Skin of body (tissue), 3 donors: ENCODE measurements at places on chromosomes 4 and X.

- DNase-seq: peak; percentile 34
These were observed at the start of gene GABRE for GRCh38 chrX:151974336-151975227. Gene GABRE (minus strand): TSS chrX:151974676. CDS start chrX:151974625, 51 bp downstream.

DNA sequence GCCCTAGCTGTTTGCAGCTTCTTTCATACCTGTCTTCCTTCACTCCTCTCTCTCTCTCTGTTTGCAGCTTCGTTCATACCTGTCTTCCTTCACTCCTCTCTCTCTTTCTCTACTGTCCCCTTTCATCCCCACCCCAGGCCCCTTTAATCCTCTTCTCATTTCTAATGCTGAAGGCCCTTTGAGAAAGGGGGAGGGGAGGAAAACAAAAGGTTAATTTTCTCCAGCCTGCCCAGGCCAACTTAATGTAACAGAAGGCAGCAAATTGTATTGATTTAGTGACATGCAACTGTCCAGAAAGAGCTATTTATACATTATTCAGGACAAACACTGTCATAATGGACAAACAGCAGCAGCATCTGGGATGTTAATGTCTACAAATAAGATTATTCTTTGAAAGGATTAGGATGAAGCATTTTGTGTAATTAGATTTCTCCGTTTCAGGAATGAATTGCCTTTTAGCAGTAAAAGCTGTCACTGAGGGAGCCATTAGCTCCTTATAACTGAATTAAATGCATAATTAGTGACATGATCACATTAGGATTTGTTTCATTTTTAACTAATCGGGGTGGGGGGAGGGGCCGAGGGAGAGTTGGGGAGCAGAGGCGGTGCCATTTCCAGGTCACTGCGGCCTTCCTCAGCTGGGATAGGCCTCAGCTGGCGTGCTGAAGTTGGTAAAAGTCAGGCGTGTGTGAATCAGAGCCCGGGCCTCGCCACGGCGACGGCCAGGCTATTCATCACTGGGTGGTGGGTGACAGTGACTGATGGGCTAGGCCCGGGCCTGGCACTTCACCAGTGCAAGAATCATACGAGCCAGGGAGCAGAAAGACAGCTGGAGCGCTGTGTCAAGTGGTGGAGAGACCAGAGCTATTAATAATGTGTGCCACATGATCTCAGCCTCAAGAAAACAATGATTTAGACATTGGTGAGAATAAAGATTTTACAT is 174.5 kb downstream of the NKX6-1 start:
- DNase-seq: no peak

- DNase-seq: no peak
These were observed 6.9 kb upstream of the HAUS3 start for GRCh38 chr4:2248821-2249261.

DNA sequence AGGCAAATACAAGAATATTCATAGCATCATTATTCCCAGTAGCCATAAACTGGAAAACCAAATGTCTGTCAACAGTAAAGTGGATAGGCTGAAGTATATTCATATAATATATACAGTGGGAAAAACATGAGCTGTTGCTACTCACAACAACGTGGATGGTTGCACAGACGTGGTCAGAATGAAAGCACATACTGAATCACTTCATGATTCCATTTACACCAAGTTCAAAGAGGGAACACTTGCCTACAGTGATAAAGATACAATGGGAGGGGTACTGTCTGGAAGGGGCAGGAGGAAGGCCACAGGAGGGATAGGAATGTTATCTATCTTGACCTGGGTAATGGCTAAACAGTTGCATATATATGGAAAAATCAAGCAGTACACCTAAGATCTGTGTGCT is 25.3 kb downstream of the APBB2 start:
- no peak for DNase-seq

DNA sequence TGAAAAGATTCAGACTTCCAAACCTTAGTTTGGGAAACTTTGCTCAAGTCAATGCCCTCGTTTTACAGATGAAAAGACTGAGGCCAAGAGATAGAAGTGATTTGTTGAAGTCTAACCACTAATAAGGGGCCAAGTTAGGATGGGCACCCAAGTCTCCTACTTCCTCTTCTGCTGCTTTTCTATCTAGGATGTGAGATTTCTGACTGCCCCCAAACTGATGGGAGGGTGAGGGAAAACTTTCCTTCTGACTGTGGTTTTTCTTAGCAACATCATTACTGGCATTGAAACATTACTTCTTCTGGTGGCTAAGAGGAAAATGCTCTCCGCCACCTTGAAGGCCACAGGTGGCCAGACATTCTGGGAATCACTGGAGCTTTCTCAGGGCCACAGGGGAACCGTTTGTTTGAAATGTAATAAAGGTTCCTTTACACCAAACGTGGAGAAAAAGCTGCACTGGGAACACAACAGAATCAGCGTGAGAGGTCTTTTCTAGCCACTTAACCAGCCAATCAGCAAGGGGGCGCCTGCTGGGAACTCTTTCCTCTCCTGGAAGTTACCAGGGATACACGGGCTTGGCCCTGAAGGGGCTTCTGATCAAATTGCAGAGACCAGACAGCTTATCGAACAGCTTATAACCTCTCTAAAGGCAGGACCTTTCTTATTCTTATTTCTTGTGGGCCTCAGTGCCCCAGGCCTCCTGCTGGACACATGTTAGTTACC is 115.9 kb upstream of the TEX13D start:
- no peak for DNase-seq

DNA sequence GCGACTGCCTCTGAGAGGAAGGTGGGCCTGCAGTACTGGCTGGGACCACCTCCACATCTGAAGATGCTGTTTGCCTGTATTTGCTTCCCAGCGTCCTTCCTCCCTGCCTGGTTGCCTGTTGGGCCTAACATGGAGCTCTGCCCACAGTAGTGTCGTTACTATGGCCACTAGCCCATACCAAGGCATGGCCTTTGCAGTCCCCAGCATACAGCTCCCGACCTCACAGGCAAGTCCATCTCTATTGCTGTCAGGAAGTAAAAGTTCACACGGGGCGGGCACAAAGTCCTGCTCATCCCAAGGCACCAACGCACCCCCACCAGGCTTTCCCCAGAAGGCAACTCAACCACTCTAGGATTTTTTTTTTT is 71.6 kb downstream of the MAML3 start:
- DNase-seq: no peak

- no peak for DNase-seq
These were observed 552.9 kb upstream of the PABPC4L start for GRCh38 chr4:134754301-134755019.

GRCh38 chr4:114601304-114602052 is 2.9 kb downstream of the UGT8 start:
- DNase-seq: no peak

DNA sequence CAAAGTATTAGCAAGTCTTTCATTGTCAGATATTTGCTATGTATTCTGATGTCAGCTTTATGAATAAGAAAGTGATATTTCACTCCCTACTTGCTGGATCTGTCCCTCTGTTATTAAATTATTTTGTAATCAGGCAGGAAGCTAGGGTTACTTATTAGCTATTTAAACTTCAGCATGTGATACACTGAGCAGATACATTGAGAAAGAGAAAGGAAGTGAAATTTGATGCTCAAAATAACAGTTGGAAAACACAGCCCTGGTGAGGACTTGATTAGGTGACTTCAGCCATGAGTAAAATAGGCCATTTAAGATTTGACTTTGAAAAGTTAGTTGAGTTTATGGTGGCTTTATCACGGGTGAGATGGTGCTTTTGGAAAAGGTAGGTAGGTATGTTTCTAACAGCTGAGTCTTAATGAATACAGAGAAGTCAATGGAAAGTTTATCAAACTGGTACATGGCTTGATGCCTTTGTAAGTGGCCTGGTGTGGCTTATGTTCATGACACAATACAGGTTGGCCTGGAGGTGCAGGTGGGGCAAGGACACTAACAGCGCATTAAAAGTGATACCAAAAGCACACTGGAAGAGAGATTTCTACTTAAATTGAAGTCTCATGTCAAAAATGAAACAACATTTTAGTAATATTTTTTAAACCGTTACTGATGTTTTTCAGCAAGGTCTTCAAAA is 321.2 kb upstream of the SPOCK3 start:
- no peak for DNase-seq

DNA sequence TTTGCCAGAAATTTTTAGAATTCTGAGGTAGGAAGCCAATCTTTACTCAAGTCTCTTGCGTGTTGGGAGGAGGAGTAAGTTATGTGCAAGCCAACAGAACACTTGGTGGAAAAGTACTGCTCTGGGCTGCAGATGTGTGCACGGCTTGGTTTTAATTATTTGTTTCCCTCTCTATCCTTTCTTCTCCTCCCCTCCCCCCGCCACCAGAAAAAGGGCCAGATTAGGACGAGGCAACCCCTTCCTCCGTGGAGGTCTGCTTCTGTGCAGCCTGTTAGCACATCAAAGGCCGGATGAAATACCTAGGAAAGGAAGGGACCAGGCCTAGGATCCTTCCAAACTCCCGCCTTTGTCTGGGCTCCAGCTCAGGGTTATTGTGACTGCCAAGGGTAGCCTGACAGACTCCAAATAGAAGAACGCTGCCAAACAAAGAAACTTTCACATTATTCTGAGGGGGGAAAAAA is 1.0 kb upstream of the PGRMC1 start:
- peak; percentile 88 for DNase-seq

GRCh38 chr4:37549041-37549440 is 137.1 kb downstream of the RELL1 start:
- no peak for DNase-seq

GRCh38 chrX:20363275-20363674 is 96.6 kb upstream of the RPS6KA3 start:
- no peak for DNase-seq

GRCh38 chrX:138006180-138006579 is 440.3 kb downstream of the ZIC3 start:
- no peak for DNase-seq

- peak; percentile 89 for DNase-seq
These were observed 57.5 kb upstream of the SORCS2 start for GRCh38 chr4:7134737-7135388.

GRCh38 chr4:106584337-106584989 is 215.9 kb upstream of the GIMD1 start:
- no peak for DNase-seq

- no peak for DNase-seq
These were observed 250.8 kb downstream of the ARHGAP24 start for GRCh38 chr4:85725721-85726170.

DNA sequence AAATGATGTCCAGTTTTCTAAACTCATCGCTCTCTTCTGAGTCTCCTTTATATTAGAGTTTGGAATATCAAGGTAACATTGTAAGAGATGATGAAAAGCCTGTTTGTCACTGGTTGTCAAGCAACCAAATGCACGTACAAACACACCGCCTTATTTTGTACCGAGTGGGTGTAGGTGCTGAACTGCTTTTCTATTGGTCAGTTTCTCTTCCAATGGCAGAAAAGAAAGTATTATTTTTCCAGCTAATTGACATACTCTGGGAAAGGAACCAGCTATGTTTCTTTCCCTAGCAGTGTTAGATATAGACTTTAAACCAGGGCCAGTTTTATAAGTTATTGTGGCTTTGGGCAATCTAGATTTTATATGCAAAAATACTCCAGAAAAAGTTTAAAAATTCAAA is 6.6 kb upstream of the PPM1K start:
- no peak for DNase-seq

DNA sequence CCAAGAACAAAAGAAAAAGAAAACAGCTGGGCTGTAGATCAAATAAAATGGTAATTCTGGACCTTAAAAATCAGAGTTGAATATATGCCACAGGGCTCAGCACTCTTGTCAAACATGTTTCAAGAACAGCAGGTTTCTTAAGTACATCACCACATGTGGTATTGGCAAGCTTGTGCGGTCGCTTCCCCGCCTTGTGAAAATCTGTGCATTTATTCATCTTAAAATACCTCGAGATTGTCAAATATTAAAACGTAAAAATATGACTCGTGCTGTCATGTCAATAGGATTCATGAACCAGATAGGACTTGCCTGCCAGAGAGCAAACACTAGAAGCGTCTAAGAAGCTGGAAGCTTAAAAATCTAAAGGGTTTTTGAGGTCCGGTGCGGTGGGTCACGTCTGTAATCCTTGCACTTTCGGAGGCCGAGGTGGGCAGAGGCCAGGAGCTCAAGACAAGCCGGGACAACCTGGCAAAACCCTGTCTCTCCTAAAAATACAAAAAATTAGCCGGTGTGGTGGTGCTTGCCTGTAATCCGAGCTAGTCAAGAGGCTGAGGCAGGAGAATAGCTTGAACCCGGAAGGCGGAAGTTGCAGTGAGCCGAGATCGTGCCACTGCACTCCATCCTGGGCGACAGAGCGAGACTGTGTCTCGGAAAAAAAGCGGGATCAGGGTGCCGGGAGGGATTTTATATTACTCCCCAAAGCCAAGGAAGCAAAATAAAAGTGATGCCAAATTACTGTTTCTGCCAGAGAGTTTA is 40.2 kb upstream of the TMEM154 start:
- DNase-seq: peak; percentile 10

GRCh38 chrX:72685018-72685417 is 29.1 kb downstream of the PHKA1 start:
- no peak for DNase-seq

DNA sequence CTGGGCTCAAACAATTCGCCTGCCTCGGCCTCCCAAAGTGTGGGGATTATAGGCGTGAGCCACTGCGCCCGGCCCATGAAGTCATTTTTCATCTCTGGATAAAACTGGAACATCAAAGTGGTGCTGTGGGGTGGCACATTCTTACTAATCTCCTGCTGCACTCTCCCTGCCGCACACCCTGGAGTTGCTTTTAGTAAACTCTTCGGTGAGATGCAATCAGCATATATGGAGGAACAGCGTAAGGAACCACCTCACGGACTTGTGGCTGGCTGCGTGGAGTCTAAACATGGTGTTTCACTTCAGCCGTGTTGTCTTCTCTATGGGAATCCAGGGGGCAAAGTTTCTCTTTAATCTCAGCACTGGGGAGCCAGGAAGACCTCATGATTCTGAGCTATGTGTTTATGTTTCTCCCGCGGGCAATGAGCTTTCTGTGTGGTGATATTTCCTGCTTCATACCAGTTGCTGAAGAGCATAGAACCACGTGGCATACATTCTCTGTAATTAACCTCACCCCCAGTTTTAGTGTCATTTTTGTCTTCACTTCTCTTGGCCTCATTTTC is 2.1 kb upstream of the RHOH start:
- no peak for DNase-seq

DNA sequence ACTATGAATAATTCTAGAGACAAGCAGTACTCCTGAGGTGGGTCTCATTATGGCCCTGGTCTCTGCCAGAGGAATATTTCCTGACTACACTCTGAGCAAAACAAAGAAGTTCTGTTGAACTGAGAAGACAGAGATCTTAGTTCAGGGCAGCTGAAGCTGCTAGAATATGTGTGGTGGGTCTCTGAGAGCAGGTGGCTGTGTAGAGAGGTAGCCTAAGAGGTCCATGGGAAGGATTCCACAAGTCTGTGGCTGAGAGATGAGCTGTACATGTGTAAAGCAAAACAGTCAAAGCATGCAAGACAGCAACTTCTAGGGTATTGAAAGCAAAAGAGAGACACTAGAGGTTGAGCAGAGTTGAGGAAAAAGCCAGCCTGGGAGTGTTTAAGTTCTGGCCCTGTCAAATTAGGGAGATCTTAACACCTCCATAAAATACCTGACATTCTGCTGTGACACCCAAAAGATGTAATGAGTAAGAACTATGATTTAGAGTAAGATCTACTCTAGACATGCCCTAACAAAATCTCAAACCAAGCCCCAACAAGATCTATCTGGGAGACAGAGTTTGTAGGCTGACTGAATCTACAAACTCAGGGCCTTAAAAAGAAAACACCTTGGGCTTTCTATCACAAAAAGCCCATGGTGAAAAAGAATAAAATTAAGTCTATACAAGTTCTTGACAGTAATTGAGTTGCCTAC is 274.4 kb downstream of the BANK1 start:
- no peak for DNase-seq

GRCh38 chrX:120726294-120726693 is 96.4 kb upstream of the C1GALT1C1 start:
- DNase-seq: peak; percentile 1
